ENCODE measurements at places on chromosomes 3 and 15.

GRCh38 chr15:57384816-57385215, 8.5 kb downstream of the CGNL1 start:
- no peak for DNase-seq

DNA sequence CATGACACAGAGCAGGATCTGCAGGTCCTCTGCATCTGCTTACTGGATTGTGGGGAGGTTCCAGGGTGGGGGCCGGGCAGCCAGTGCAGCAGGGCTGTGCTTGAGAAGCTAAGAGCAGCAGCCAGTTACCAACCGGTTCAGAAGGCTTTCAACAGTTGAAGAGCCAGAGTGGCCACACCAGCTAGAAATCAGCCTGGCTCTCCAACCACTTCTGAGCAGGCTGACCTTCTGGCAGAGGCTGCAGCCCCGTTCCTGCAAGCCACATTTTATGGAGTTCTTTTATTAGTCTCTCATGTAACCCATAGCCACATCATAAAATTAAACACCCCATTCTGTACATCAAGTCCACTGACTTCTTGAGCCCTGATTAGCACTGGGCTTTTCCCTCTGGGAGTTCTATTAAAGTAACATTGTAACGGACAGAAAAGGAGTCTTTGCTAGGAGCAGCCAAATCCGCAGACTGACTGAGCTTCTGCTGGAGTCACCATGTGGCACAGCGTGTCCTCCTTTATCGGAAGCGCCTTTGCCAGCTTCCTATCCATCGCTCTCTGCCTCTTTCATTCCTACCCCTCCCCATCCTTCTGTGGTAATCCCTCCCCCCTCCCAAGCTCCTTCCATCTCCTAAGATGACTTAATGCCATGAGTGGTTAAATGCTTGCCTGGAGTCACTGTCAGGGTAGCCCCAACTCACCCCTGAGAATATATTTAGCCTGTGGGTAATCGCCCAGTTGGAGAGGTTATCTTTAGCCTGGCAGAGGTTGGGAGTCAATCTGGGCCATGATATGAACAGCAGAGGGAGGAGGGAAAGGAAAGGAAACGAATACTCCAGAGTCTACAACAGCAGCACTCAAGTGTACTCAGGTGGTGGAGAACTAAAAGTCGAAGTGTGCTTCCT, 138.5 kb upstream of the HES1 start:
- DNase-seq, result no peak

DNA sequence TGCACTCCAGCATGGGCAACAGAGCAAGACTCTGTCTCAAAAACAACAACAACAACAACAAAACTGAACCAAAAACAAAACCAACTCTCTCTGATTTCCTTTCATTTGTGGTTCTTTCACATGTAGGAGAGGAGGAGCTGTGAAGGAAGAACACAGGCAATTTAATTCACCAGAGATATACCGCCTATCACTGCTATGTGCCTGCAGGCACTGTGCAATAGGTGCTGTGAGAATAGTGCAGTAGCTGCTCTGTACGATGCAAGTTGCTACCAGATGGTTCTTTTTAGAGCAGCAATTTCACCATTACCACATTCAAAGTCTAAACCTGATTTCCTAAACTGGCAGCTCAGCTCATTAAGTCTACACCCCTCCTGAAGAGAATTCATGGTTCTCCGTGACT, 11.3 kb upstream of the PROK2 start:
- no peak for DNase-seq

- DNase-seq, result no peak
Observed at GRCh38 chr15:80601256-80601655, 93.9 kb upstream of the ABHD17C start.

GRCh38 chr3:149688122-149688757, 30.4 kb upstream of the WWTR1 start:
- no peak for DNase-seq

- peak; percentile 77 for DNase-seq
Observed at GRCh38 chr15:66883284-66883911, 181.4 kb downstream of the SMAD6 start.

GRCh38 chr3:155791190-155791589, 14.9 kb downstream of the C3orf33 start:
- no peak for DNase-seq

DNA sequence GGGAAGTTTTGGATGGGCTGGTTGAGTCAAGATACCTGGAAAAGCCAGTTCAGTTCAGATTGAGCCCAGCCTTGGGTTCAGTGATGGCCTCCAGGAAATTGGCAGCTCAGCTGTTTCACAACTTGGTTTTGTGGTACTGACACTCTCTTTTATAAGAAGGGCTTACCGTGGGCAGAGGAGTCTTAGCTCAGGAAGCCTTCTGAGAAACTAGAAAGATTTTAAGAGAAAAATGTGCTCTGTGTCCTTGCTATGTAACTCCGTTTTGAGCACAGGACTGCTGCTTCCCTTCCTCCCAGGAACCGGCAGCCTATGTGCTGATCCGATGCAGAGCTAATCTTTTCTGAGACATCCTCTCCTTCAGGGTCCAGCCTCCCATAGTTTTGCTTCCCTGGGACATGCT, 46.6 kb upstream of the RASGRP1 start:
- no peak for DNase-seq

GRCh38 chr15:78617076-78617475, 3.7 kb downstream of the CHRNA3 start:
- no peak for DNase-seq

DNA sequence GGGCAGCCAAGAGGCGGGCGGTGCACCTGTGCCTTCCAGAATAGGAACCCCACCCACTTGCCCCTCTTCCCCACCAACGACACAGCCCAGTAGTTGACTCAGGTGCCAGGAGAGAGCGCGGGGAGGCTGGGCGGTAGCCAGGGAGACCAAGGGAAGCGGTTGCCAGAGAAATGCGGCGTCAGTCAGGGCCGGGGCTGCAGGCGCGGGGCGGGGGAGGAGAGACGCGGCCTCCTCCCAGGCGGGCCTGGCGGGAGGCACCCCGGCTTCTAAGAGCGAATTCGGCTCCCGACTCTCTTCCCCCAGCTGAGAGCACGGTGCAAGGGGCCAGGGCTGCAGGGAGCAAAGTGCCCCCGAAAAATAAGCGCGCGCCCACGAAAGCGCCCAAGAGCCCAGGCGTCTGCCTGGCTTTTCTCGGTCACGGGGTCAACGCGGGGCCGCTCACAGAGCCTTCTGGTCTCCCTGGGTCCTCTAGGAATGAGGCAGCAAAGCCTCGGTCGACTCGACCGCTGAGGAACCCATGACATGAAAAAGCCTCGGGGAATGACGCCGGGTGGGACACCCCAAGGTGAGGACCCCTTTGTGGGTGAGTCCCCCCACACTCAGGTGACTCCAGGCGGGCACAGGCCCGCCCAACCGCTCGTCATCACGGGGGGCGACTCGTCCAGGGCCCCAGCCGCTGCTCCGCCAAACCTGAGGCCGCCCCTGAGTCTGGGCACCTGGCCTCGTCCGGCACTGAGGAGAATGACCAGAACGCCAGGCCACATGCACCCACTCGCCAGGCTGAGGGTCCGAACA, 716 bp downstream of the CPEB1 start:
- no peak for DNase-seq

DNA sequence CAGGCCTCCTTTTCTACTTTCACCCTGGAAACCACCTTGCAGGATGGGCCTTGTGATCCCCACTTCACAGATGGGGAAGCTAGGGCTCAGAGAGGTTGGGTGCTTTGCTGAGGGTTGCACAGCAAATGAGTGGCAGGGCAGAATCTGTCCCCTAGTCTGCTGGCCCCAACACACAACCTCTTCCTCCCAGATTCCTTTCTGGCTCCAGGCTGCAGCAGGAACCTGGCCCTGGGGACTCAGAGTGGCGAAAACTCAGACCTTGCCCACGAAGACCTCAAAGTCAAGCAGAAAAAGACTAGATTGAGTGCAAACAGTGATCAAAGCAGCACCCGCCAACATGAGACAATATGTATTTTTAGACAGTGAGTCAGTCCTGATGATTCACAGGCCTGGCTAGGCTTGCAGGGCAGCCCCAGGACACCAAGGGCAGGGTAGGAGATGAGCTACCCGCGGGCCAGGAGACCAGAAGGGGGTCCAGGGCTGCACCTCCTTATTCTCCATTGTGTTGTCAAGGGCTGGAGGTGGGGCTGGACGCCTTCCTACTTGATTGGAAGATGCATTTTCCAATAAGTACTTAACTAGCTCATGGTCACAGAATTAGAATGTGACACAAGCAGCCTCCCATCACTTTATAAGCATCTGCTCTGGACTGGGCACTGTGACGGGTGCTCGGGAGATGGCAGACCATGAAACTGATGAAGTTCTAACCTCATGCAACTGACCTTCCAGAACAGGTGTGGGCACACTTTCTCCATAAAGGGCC, 23.9 kb downstream of the GOLGA6L2 start:
- no peak for DNase-seq

- DNase-seq, result no peak
Observed at GRCh38 chr15:57920911-57921310, 144.6 kb downstream of the ALDH1A2 start.

DNA sequence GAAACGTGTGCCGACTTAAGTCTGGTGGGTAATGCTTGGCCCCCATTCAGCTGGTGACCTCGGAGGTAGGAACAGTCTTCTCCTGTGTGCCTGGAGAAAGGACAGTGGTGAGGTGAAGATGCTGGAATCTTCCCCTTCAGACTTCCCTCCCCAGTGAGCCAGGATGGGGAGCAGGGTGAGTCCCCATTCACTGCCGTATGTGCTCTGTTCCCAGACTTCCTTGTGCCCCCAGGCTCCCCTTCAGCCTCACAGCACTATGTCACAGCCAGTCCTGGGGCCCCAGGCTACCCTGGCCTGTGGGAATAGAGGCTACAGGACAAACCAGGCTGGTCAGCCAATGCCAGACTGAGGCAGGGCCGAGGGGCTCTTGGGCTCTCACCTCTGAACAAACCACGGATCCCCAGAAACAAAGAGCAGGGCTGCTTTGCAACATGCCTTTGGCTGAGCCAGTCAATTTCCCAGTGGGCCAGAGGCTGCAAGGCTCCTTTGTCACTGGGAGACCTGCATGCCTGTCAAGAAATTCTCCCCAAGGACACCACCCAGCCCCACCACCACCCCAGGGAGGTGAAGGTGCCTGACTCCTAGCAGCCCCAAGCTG, 31.8 kb upstream of the HHATL start:
- no peak for DNase-seq

DNA sequence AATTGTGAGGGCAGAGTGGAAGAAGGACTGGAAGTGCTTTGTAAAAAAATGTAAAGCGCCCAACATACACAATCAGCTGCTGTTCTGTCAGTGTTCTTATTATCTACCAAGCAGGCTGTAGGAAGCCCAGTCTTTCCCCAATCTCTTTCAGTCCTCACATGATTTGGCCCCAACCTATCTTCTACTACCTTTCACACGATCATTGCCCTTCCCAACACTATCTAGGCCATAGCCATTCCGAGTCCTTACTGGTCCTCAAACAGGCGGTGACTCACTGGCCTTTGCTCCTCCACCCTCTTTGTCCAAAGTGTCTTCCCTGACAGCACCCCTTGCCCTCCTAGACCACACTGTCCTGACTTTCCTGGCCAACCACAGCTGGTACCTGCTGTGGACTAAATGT, 861 bp upstream of the RFT1 start:
- no peak for DNase-seq

- DNase-seq, result no peak
Observed at GRCh38 chr3:187271582-187271981, 20.0 kb downstream of the MASP1 start.

GRCh38 chr15:56736881-56737707, 3.8 kb upstream of the ZNF280D start:
- no peak for DNase-seq

- DNase-seq, result no peak
Observed at GRCh38 chr15:89122505-89123180, 34.4 kb downstream of the ABHD2 start.

DNA sequence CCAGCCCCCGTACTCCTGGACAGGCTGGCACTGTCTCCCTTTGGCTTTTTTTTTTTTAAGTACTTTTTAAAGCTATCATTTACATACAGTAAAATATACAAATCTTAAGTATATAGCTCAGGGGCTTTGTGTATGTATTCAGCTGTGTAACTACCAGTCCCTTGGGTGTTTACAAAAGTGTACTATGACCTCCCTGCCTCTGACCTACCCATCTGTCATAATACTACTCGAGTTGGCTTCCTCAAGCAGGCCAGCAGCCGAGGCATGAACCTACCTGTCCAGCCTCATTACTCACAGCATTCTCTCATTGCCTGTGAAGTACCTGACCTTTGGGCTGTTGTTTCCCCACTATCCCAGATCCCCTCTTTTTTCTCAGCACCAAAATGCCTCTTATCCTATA, 33.2 kb downstream of the ABHD2 start:
- DNase-seq, result no peak

GRCh38 chr15:73683777-73684580, at the start of gene CD276:
CD276 (plus strand) TSS chr15:73684383; CDS start chr15:73699640, 15,257 bp downstream.
- DNase-seq, result peak; percentile 46

- DNase-seq, result no peak
Observed at GRCh38 chr3:101170062-101170771, 150.2 kb downstream of the IMPG2 start.

DNA sequence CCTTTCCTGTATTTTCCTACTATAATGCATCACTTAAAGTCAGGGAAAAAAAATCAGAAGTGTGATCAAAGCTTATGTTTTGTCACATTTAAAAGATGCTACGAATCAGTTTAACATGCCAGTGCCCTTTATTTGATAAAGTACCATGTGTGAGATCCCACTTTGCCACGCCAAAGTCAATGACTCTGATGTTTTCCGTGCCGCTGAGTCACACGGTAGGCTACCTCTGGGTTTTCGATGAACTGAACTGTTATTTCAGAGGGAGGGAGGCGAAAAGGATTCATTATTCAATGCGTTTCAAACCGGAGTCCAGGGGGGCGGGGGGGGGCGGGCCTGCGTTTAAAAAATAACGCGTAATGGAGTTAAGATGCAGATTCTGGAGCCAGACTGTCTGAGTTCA, 203.0 kb downstream of the ABHD5 start:
- DNase-seq, result peak; percentile 10

GRCh38 chr3:123764647-123765046, 119.5 kb downstream of the MYLK start:
- DNase-seq, result no peak

DNA sequence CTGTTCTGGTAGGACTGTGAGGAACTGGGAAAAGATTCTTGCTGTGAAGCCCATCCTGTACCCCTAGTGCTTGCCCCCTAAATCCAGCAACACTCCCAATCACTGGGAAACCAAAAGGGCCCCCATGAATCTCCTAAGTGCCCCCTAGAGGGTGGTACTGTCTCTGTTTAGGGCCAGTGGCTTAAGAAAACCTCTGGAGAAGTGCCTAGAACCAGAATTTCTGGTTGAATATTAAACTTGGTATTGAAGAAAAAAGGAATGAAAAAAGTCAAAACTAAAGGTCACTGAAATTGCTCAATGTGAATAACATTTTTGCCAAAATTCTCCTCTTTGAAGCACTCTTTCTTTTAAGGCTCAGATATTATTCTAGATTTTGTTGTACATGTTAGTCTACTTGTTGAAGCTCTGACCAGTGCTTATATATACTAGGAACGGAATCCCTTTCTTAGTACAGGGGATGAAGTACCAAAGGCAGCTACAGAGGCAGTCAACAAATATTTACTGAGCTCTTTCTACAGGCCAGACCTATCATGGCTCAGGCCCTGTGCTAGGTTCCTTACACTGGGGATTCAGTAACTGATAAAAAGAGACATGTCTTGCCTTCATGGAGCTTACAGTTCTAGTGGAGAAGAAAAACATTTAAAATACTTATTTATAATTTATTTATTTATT, 138.8 kb downstream of the MYLK start:
- DNase-seq, result no peak

GRCh38 chr15:73010154-73011152, 41.8 kb upstream of the NEO1 start:
- DNase-seq, result no peak

Data from left kidney (tissue), 8 donors.